ENCODE measurements at places on chromosomes 2 and 18.

- DNase-seq, result no peak
Measured at GRCh38 chr2:29865512-29865911, 55.9 kb downstream of the ALK start.

DNA sequence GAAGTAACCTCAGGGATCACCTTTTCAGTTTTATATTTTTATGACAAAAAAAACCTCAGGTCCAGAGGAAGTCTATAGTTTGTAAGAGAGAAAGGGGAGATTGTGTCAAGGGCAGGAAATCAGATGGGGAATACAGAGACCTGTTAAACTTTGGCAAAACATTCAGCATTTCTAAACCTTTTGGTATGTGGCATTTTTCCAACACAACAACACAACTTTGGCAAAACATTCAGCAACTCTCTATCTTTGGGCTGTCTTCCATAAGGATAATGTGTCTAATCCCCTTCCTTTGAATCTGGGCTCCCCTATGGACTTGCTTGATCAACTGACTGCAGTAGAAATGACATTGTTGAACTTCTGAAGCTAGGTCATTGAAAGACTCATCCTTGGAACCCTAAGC lies 220.6 kb upstream of the CCDC68 start:
- no peak for DNase-seq

DNA sequence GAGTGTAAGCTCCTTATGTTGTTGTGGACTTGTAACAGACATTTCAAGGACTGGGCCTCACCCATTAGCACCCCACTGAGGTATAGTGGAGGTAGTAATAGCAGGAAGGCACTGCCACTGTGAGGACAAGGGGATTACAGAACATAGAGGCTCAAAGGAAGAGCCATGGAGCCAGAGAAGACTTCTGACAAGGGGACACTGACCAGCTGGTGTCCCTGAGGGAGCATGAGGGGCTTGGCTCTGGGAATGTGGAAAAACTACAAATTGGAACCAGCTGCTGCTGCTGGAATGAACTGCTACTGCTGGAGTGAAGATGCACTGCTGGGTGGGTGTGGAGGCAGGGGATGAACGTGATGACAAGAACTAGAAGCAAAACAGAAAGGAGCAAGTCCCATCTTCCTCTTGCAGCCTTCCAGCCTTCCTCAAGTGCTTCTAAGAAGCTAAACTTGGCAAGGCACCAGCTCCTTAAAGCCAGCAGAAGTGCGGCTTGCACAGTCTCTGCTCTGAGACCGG lies 167.3 kb upstream of the NOSTRIN start:
- no peak for DNase-seq

- no peak for DNase-seq
Measured at GRCh38 chr2:240127911-240128607, 8.0 kb downstream of the COPS9 start.

- DNase-seq, result no peak
Measured at GRCh38 chr2:233745073-233745755, 14.9 kb upstream of the UGT1A1 start.

- no peak for DNase-seq
Measured at GRCh38 chr2:64860276-64860885, 128.8 kb upstream of the SLC1A4 start.

DNA sequence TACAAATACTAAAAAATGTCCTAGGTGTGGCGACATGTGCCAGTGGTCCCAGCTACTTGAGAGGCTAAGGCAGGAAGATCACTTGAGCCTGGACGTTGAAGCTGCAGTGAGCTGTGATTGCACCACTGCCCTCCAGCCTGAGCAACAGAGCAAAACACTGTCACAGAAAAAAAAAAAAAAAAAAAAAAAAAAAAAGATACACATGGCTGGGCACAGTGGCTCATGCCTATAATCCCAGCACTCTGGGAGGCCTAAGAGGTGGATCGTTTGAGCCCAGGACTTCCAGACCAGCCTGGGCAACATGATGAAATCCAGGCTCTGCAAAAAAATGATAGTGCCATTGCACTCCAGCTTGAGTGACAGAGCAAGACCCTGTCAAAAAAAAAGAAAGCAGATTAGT lies 13.7 kb downstream of the KANSL1L start:
- no peak for DNase-seq

DNA sequence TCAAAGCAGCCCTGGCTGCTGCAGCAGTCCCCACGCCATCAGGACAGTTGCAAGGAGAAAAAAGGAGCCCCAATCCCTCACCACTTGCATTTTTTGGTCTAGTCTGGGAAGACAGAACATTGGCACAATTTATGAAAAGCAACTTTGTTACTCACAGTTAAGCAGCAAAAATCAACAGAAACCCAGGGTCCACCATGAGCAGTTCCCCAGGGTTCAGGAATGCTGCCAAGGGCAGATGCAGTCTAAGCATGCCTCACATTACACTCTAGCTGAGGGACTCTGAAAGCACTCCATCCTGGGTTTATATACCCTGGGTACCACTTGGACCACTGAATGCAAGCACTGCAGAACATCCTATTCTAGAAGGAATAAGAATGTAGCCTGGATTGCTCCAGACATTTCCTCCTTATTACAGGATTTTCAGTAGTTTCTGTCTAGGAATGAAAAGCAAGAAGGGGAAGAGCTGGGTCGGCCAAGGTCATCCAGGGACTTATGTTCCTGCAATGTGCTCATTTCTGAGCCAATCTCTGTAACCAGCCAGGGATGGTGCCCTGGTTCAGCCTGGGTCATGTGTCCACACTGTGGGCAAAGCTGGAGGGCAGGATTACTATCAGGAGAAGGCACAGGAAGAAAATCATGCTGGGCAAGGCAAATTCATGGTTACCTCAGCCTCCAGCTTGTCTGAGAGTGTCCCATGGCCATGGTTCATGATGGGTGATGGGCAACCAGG lies 19.5 kb upstream of the TMEM163 start:
- no peak for DNase-seq

GRCh38 chr2:47903781-47904490 lies 2.4 kb downstream of the FBXO11 start:
- no peak for DNase-seq

- no peak for DNase-seq
Measured at GRCh38 chr18:12254820-12255511, 805 bp downstream of the CIDEA start.

- DNase-seq, result no peak
Measured at GRCh38 chr2:168149150-168149974, 98.0 kb downstream of the STK39 start.

- DNase-seq, result no peak
Measured at GRCh38 chr2:138596403-138596802, 94.8 kb downstream of the SPOPL start.

GRCh38 chr2:105369777-105370690 lies 28.8 kb downstream of the FHL2 start:
- DNase-seq, result peak; percentile 75

DNA sequence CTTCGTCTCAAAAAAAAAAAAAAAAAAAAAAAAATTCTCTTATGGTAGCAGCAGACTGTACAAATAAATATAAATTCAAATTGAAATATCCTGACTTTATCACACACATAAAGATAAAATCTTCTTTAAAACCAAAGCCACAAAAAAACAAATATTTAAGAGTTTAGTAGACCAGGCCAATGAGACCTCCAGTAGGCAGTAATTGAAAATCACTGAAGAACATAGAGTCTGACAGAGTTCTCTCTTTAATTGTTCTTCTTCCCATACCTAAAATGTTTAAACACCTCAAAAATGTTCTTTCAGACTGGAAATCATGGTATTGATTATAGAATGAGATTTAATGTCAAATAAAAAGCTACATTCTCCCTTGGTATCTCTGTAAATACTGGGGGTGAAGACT lies 20.8 kb downstream of the PRPF40A start:
- DNase-seq, result no peak

DNA sequence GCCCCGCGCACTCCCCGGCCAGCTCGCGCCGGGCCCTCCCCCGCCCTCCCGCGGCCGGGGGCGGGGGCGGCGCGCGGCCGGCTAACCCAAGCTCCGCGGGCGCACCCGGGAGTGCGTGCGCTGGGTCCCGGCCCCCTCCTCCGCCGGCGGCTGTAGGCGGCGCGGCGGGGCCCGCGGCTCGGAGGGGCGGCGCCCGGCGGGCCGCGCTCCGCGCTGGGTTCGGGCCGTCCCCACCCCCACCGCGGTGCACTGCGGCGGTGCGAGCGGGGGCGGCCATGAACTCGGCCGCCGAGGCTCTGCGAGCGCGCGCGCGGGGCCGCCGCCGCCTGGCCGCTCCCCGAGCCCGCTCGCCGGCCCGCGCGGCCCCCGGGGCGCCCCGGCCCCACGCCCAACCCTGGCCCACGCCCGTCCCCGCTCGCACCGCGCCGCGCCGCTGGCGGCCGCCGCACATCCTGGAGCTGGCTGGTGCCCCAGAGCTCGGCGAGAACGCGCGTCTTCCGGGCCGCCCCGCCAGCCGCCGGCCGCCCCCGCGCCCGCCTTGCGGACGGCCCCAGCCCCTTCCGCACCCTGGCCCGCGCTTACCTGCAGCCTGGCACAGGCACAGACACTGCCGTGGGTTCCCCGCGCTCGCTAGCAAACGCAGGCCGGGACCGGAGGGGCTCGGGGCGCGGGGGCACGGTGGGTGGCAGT lies at the start of gene ZBTB14:
Gene ZBTB14 (minus strand): TSS at position 496 of the 690 bp plus-strand sequence. CDS start 2,480 bp downstream, outside the sequence.
- DNase-seq, result peak; percentile 65

- peak; percentile 71 for DNase-seq
Measured at GRCh38 chr2:96143848-96144480, 1.3 kb downstream of the DUSP2 start.

- no peak for DNase-seq
Measured at GRCh38 chr18:48099481-48100164, 169.2 kb upstream of the SMAD2 start.

- DNase-seq, result peak; percentile 38
Measured at GRCh38 chr2:104521247-104521646, 332.7 kb upstream of the POU3F3 start.

GRCh38 chr18:71011389-71011788 lies 722.5 kb downstream of the SOCS6 start:
- DNase-seq, result no peak

DNA sequence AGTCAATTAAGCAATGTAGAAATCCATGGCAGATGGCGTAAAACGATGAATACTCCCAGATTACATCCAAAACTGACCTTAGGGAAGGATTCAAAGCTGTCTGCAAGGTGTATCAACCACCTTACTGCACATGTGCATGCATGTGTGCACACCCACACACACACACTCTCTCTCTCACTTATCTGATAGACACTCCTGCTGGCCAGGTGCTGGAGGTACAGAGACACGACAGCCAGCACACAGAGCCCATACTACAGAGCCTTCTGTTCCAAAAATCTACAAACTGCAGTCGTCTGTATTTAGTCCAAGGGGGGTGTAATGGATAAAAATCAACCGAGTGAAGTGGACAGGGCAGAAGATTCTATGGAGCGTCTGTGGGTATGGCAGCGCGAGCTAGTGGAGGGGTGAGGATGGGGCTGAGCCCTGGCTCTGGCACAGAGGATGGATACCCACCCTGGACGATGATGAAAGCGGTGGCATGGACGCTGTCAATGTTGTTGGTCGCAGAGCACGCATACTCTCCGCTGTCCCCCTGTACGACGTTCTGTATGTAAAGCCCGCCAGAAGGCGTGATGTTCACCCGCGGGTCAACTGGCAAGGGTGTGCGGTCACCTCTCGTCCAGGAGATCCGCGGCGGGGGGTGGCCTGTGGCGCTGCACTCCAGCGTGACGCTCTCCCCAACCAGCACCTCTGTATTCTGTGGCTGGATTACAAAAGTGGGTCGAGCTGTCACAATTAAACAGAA lies 78.4 kb downstream of the PXDN start:
- no peak for DNase-seq

DNA sequence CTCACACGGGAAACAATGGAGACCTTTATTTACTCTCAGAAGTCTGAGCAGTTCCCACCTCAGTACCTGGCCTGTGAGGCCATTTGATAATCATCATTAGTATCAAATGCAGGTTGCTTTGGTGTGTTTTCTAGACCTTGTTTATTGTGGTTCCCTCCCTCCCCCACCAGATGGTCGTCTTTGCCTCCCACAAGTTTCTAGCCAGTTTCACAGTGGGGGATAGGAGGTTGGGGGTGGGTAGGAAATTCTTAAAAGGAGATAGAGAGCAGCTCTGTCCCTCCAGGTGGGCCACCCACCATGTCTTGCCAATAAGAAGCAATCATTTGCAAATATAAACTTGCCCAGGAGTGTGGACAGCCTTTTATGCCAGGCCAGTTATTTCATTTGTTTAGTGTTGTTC lies 31.3 kb downstream of the SETBP1 start:
- no peak for DNase-seq

GRCh38 chr2:46045888-46046287 lies 251.3 kb upstream of the EPAS1 start:
- no peak for DNase-seq

GRCh38 chr2:134027980-134028379 lies 225.9 kb upstream of the MGAT5 start:
- no peak for DNase-seq

DNA sequence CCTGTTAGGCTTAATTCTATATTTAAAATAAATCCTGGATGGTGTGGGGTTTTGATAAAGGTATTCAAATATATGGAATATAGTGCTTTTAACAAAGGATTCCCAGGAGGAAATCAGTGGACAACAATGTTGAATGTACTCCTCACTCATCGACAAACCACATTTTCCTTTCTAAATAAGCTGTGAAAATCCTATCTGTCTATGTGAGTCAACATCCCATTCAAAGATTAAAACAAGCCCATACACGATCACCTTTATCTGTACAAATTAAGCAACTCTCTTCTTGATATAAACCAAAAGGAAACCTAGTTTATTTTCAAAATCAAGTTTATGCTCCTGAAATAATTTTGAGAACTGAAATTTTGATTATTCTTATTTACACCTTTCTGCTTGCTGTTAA lies 153.4 kb downstream of the ERBB4 start:
- DNase-seq, result no peak

- DNase-seq, result no peak
Measured at GRCh38 chr2:222142027-222142426, 156.8 kb downstream of the PAX3 start.

- DNase-seq, result no peak
Measured at GRCh38 chr2:216878072-216878471, 18.2 kb upstream of the TNP1 start.

DNA sequence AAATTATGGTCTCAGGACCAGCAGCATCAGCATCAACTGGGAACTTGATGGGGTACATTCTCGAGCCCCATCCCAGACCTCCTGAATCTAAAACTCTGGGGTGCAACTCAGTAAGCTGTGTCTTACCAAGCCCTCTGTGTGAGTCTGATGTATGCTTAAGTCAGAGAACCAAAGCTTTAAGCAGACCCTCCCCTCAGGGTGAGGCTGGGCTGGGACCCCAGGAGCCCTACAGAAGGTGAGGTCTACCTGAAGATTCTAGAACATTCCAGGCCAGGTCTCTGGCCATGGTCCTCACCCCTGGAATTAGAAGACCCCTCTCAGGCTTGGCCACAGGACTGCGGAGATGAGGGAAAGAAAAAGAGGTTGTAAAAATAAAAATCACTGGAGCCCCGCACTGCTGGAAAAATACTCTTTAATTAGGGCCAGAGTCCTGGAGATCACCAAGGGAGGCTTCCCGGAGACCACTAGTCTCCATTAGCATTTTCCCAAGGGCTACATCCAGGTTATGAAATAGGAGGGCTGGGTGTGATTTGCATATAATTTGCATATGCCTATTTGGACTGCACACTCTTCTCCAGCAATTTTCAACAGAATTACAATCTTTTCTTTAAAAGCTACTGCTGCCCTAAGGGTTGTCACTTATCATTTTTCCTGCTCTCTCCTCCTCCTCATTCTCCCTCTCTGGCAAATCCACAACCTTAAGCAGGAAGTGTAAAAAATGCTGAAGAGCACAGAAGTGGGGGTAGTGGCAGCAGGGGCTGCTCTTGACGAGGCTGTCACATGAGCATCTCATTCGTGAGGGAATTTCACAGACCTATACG lies 100.2 kb downstream of the ZBTB7C start:
- no peak for DNase-seq
